ENCODE measurements at places on chromosomes 6 and 20.
A peak's percentile ranks its signal among the peaks of the same experiment; 100 is the strongest.

- DNase-seq: no peak
These were observed 29.8 kb upstream of the GMDS start for GRCh38 chr6:2274981-2275891.

- DNase-seq: no peak
These were observed 228.4 kb upstream of the RSPO3 start for GRCh38 chr6:126890055-126890454.

DNA sequence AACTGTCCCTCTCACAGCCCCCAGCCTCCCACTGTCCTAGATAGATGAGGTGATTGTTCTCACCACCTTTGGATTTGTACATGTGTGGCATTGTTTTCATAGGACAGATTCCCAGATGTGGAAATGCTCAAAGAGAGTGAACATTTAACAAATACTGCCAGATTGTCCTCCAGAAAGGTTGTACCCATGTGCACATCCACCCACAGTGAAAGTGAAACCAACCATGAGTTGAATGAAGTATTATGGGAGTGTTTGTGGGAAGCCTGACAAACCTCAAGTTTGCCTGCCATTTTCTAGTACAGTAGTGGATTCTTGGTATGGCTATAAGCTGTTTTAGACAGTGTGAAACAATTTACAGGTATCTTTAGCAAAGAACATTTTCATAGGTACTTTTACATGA lies 42.7 kb downstream of the ANKRD6 start:
- DNase-seq: peak; percentile 9

DNA sequence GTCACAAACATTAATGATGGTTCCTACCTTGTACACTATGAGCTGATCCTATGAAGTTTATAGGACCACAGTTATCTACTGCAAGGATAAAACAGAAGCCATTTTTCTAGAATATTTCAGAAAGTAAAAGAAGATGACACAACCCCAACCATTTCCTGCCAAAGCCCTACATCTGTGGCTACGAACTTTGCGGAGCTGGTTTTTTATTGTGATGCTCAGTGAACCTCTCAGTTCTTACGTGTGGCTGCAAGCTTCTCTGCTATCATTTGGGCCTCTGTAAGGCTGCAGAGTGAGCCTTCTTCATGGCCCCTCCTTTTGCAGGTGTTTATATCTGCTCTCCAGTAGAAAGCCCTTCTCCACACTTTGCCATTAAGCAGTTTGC lies 17.8 kb upstream of the TAGAP start:
- DNase-seq: no peak

GRCh38 chr20:19835533-19836222 lies 77.6 kb downstream of the RIN2 start:
- DNase-seq: no peak

DNA sequence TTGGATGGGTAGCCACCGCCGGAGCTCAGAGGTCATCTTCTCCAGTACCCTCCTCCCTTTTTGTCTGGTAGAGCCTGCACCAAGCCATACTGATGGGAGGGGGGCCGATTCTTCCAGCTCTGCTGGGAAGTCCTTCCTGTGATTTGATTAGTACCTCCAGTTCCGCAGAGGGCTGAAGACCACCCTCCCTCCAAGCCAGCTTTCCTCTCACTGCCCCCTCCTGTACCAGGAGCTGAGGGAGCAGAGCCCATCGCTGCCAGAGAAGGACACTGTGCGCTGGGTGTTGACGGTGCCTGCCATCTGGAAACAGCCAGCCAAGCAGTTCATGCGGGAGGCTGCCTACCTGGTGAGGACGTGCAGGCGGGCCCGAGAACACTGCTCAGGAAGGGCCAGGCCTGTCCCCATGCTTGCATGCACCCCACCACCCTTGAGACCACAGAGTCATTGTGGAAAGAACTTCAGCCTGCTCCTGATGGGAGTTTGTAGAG lies 13.2 kb downstream of the HSPA12B start:
- no peak for DNase-seq

DNA sequence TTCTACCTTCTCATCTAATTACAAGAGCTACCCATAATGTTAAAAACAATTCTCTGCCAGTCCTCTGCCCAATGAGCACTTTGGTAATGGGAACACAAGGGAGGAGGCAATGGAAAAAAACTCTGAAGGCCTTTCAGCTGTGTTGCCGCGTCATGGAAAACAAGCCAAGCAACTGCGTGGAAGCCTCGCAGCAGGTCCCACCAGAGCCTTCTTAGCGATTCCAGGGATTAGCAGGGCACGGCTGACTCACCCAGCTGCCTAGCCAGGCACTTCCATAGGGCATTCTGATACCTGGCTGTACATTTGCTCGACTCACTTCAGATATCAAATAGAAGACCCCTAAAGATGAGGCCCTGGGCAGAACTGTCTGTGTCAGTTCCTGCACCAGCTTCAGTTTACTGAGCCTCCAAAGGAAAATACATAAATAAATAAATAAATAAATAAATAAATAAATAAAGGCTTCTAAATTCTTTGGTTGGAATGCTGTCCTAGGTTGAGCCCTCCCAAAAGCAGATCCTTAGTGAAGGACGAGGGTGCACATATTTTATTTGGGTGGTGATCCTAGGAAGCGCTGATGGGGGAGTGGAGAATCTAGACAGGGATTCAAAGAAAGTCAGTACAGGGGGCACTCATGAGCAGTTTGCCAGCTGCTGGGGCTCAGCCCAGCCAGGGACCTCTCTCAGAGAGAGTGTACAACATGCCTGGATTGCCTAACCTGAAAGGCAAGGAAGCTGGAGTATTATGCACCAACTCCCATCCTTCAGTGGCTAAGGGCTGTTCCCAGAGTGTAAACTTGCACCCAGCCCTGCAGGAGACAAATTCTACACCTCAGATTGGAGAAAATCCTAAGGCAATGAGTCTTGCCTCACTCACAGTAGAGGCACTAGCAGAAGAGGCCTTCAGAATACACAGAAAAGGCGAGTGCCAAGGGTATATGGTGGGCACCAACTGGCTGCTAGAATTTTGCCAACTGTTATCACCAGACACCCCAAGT lies 18.2 kb downstream of the SNAP25 start:
- no peak for DNase-seq

DNA sequence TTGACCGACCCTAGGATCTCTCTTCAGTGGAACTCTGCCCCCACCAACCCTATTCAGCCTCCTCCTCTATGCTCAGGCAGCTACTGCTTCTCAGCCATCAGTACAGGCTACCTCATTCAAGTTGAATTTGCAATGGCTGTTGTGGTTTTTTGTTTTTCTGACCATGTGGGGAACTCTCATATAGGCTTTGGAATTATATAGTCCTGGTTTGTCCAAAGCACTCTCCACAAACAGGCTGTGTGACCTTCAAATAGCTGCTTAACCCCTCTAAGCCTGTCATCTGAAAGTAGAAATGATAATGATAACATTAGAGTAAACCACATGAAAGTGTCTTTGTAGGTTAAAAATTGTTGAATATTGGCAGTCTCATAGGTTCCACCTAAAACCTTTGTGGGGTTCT lies 80.3 kb downstream of the UNC5CL start:
- DNase-seq: no peak

GRCh38 chr6:43286980-43287716 lies 10.9 kb upstream of the SLC22A7 start:
- DNase-seq: no peak

DNA sequence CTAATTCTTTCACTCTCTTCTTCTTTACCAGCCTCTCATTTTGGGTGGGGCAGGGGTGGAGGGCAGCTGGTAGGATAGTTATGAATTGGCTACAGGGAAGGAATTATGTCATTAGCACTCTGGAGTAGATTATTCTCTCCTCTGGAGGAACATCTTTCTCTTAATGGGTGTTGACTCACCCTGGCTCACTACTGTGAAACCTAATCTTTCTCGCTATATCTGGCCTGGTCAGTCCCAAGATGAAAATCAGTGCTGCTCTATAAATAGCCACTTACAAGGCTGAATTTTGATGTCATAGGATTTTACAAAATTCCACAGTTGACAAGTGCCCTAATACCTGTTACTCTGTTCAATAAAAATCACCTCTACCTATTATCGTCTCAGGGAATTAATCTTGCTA lies 151.3 kb downstream of the COL9A1 start:
- no peak for DNase-seq

GRCh38 chr6:31919624-31920303 lies 7.8 kb upstream of the C2 start:
- DNase-seq: no peak

GRCh38 chr6:131782764-131783163 lies 25.1 kb upstream of the ENPP1 start:
- DNase-seq: no peak

DNA sequence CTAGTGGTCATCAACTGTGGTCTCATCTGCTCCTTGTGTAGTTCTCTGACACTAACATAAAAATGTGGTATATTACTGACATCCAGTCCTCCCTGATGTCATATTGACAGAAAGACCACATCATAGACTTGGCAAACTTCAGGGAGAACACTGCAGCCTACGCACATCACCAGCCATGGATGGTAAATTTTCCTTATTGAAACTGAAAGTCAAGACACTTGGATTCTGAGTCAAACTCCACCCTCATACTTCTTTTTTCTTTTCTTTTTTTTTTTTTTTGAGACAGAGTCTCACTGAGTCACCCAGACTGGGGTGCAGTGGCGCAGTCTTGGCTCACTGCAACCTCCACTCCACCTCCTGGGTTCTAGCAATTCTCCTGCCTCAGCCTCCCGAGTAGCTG lies 25.4 kb downstream of the NDRG3 start:
- peak; percentile 53 for DNase-seq

DNA sequence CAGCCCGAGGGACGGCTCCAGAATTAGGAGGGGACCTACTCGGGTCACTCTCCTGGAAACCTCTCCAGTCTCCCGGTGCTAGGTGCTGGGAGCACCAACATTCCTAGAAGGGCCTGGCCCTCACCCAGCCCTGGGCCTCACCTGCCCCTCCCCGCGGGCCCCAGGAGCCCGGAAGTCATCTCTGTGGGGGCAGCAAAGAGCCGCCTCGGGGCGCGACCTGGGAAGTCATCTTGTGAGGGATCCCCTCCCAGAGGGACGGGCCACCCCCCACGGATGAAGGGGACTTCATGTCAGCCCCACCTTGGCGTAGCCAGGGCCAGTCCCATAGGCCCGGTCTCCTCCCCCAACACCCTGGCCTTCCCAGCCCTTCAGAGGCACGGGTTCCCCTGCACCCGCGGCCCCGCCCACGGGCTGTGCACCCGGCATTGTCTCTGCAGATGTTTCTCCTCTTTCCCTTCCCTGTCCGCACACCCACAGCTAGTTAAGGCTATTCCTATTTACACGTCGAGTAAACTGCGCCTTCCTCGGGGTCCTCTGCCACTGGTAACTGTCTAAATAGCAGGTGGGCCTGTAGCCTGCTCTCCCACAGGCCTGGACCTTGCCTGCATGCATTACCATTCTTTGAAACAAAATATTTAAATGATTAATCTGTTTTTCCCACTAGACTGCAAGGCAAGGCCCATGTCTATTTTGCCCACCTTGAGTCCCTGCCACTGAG lies 896 bp upstream of the RNASET2 start:
- DNase-seq: peak; percentile 63

DNA sequence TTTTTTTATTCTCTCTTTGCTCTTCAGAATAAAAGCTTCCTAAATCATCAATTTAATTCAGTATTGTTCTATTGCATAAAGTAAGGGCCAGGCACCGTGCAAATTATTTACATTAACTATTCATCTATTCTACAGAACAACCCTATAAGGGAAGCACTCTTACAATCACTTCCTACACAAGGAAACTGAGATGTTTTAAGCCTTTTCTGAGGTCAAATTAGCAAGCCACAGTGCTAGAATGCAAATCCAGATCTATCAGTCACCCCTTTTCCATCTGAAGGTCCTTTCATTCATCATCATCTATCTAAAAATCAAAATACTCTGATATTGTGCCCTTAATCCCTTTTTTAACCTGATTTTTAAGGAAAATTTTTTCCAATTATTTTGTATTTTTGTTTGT lies 31.2 kb downstream of the FRK start:
- no peak for DNase-seq

GRCh38 chr6:30683980-30684338 lies 2.5 kb downstream of the PPP1R18 start:
- DNase-seq: no peak

GRCh38 chr20:38278131-38278530 lies 17.6 kb upstream of the KIAA1755 start:
- DNase-seq: no peak

GRCh38 chr6:135667691-135668455 lies 170.3 kb upstream of the AHI1 start:
- DNase-seq: no peak

DNA sequence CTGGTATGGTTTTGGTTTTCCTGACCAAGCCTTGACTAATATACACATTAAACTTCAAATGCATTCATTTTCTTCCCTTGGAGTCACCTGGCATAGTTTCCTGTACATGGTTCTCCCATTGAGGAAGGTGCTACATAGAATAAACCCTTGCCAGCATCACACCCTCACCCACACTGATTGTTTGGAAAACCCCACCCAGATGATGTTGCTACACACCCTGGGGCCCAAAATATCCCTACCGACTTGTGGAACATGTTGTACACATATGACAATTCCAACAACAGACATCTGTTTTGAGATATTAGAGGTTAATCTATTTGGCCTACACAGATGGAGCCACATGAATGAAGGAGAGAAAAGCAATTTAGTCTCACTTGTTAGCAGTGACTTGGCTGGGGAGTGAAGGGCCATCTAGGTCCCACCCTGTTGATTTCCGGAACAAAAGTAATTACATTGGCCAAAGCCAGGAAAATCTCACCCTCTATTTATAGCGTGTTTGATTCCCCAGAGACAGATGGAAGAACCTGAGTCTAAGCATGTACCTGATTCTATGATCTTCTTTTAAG lies 606.0 kb upstream of the BTBD3 start:
- DNase-seq: no peak

- no peak for DNase-seq
These were observed 51.1 kb downstream of the RBM38 start for GRCh38 chr20:57442158-57442887.

- no peak for DNase-seq
These were observed 178.6 kb upstream of the MAP3K7 start for GRCh38 chr6:90765491-90765890.

DNA sequence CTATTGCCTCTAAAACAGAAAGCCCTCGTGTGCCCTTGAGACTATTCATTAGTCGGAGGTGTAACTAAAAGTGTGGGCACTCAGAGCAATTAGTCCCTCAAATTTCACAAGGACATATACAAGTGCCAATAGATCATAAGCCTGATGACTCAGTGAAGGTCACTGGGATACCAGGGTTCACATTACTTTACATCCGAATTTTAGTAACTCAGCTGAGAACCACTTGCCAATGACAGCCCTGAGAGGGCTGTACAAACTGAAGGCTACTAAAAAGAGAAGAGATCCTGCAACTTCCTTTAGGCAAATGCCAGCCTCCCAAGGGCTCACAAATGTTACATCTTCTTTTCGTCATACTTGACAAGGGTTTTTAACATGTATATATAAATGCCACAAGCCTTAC lies 369.6 kb downstream of the TENT5A start:
- no peak for DNase-seq

DNA sequence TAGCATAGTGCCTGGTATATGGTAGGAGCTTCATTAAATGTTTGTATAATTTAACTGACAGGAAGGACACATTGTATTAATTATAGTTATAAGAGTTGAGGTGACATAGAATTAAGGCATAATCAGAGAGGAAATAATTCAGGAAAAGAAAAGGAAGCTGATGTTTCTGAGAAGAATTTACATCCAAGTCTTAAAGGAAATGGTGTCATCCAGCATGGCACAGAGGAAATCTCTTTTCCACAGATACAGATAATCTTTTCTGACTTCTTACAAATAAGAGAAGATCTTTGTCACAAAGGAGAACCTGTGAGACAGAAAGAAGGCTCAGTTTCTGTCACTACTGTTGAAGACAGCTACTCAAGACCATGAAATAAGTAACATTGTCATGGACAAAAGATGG lies 222.5 kb downstream of the GJA1 start:
- DNase-seq: no peak

- no peak for DNase-seq
These were observed 174.2 kb downstream of the ANKRD60 start for GRCh38 chr20:58054082-58054779.
